ENCODE measurements at places on chromosomes 7 and 10. TPM values are rescaled to one million over a fixed set of nuclear protein-coding genes. Genes with fewer than 3 reads are reported as not detected.

ATRNL1 gene
- not detected for total RNA-seq

GRCh38 chr7:82699773-82700186, 256.2 kb upstream of the CACNA2D1 start:
- DNase-seq = peak; percentile 89

DNA sequence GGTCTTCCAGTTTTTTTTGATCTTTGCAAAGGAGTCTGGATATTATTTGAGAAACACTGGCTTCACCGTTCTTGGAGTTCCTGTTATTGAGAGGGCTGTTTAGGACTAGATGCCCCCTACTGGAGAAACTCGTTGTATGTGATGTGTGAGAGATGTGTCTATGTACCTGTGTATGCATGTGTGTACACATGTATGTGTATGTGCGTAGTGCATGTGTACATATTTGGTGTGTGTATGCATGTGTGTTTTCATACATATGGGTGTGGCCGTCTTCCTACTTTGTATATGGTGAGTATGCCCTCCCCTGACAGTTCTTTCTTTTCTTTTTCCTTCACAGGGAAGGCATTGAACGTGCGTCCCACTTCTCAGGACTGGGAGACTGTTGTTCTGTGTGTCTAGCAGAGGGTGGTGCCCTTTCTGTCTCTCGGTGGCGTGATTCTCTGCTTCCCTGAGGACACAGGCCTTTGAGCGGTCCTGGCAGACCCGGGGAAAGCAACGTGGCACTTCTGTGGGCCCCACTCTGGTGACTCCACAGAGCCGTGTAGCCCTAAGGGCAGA, 3.0 kb upstream of the CALHM3 start:
- DNase-seq = peak; percentile 20

GRCh38 chr7:108413782-108414492, 42.3 kb downstream of the NRCAM start:
- no peak for DNase-seq

DNA sequence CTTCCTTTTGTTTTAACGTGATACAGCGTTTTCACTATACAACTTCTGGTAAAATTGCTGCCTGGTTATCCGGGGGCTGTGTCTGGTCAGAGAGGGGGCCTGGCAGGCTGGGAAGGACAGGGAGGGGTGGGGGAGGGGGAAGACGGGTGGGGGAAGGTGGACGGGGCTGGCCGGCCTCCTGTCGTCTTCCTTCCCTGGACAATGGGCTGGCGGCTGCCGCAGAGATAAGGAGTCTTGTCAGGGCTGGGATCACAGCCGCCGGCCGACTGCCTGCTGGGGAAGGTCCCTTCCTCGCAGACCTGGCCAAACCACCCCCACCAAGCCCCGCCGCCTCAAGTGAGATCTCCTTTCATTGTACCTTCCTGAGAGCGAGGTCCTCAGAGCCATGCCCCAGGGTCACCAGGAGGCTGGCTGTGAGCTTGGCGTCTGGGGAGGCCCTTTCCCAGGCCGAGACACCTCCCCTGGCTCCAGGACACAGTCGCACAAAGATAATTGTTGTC, 151.2 kb upstream of the TNRC18 start:
- no peak for DNase-seq

FOXI2 gene
- not detected for total RNA-seq

SRGN gene
- total RNA-seq = 57.4 TPM

DNA sequence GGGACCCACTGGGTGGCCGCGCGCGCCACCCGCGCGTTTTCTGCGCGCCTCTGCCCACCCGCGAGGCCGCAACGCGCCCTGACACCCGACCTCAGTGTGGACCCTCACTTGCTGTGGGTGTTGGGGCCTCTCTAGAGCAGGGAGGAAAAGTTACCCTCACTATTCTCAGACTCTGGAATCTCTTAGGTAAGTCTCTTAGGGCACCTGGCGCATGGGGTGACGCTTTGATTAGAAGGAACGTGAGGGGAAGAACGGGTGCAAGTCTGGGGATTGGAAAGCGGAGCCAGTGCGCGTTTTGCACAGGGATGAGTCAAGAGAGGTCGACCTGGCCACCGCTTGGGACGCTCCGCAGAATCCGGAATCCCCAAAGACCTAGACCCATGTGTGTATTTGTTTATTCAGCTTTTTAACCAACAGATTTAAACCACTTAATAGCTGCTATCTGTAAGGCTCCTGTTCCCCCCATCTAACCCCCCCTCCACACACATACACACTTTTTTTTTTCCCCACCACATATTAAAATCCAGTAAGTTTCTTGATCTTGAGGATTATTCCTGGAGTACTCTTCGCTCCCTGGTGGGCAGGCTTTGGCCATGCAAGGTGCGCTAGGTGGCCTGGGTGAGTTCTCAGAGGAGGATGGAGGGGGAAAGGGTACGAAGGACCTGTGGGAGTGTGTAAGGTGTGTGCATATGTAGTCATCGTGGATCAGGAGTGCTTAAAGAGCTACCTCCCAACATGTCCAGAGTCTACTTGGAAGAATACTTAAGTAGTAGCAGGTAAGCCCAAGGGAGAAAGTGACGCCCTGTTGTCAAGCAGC, 169.1 kb upstream of the PPP1R3A start:
- peak; percentile 9 for DNase-seq

DNA sequence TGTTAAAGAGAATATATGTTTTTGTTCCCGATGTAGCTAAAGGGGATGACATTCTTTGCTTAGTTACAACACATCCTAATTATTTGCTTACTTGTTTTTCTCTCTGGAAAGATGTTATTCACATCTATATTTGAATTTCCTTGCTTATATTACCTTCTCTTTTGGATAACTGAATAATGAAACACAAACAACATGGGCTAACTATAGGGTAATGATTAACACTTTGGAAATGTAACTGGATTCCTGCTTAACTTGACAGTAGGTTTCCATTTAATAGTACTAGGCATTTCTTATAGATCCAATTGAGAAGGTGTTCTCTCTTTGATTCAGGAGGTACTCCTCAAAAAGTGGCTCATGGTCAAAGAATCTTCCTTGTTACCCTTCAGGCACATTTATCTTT, 141.1 kb downstream of the CCSER2 start:
- peak; percentile 44 for DNase-seq

EPO gene
- total RNA-seq = 0.30 TPM

DNA sequence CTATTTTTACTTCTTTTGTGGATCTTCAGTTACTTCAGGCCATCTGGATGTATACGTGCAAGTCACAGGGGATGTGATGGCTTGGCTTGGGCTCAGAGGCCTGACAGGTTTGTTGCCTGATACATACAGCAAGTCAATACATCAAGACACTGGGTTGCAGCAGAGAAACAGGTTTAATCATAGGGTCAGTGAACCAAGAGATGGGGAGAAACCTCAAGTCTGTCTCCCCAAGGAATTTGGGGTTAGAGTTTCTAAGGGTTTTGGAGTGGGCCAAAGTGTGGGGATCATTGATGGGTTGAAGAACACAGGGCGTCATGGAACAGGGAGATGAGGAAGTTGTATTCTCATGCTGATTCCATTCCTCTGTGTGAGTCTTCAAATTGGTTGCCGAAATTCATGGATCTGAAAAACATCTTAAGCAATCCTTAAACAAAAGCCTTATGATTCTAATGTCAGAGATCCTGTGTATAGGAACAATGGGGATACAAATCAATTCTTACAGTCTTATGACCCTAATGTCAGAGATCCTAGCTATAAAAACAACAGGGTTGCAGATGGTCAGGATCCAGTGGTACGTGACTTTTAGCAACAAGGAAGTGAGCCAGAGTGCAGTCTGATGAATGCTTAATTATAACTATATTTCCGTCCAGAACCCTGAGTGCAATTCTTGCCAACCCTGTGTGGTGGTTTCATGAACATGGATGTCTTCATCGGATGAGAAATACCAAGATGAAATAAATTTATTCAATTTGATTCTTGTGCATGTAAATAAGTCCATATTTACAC, 18.9 kb downstream of the OTUD1 start:
- DNase-seq = no peak

DNA sequence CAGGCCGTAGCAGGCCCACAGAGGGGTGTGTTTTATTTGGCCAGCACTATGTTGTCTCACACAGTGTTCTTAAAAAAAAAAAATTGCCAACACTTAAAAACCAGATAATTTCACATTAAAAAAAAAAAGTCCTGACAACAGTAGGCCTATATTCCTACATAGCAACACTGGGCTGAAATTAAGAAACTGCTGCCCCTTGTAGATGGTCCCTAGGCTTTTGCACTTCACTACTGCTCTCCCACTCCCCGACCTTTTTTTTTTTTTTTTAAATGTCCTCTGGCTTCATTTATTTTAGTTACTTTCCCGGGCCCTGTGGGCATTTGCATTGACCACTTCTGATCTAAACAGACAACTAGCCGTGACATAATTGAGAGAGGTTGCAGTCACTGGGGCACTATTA, 36.0 kb downstream of the SPAG6 start:
- no peak for DNase-seq

DNA sequence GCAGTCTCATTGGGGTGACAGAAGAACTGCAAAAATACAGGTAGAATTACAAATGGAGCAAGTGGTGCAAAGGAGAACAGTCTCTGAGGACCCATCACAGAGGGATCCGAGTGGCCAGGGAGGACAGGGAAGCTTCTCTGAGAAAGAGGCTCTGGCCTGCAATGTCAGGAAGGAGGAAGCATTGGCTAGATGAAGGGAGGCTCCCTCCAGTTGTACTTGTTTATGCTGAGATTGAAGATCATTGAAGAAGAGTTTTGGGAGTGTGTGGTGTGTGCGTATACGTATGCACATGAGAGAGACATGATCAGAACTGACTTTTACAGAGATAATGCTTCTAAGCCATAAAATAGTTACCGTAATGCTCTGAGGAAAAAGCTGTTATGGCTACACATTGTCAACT, 274.7 kb upstream of the FZD8 start:
- no peak for DNase-seq

- no peak for DNase-seq
These were observed 49.3 kb downstream of the TPK1 start for GRCh38 chr7:144786522-144786921.

GRCh38 chr10:106960812-106961211, 203.7 kb downstream of the SORCS1 start:
- no peak for DNase-seq

TLX1 gene
- total RNA-seq = not detected

GRCh38 chr7:15686295-15686956, at the start of gene MEOX2:
MEOX2 (minus strand) TSS chr7:15686683; CDS start chr7:15686402, 281 bp downstream.
- no peak for DNase-seq

DNA sequence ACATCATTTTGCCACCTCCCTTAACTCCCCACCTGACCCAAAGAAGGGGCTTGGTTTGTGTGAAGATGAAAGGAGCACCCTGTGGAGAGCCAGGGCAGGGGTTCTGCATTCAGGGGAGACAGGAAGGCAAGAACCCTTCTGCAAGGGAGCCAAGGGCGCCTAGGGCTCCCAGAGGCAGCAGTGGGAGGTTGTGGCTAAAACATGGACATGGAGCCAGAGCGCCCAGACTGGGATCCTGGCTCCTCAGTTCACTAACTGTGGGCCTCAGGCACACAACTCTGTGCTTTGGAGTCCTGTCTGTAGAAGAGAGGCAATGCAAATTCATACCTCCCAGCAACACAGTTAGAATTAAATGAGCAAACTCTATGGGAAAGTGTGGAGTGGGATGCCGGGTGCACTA, 123.1 kb upstream of the MACROH2A2 start:
- DNase-seq = no peak

DNA sequence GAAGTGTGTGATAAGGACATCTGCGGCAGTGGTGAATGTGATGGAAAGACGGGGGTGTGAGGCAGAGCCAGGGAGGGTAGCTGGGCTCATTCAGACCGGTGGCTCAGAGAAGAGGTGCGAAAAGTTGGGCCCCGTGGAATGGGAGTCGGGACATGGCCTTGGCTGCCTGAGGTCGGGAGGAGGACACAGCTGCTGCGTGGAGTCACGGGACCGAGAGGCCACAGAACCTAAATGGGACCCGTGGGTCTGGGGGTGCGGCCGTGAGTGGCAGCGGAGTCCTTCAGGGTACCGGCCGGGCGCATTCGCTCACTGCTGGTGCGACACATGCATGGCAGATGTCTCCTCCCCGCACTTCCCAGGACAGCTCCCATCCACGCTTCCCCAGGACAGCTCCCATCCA, 22.9 kb upstream of the LARP4B start:
- DNase-seq = no peak

DNA sequence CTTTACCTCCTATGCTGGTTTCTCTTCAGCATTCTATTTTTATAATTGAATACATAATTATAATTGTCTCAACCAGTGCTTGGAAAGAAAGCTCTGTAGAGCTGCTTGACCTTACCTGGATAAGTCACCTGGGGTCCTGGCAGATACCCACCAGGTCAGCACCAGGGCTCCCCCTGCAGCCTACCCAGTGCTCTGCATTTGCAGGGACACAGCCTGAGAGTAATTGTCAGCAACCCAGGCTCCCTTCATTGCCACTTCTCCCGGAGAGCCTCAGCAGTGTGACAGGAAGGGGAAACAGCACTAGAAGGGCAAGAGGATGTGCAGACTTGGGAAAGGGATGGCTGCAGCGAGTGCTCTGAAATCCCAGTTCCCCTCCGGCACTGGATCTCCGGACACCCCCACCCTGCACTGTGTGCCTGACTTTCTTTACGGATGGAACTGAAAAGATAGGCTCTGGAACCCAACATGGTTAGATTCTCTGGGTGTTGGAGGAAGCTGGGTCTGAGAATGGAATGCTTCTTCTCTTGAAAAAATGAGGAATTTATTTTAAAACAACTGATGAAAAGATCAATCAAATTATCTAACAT, 11.4 kb upstream of the PAX4 start:
- no peak for DNase-seq

DNA sequence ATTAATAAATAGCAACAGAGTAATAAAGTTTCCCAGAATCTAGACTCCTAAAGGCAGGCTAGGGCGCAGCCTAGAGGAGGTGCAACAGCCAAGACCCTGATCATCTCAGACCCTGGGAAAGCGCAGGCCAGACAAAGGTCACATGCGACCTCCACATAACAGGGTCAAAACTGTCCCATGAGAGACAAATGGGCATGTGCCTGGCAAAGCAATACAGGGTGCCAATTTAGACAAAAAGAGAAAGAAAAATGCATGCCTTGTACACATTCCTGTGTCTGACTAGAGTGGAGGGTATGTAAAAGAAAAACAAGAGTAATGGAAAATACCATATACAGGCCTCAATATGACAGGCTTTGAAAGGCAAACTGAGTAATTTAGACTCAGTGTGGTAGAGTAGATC, 22.2 kb downstream of the MPP7 start:
- no peak for DNase-seq

- DNase-seq = no peak
These were observed 146.6 kb downstream of the LCOR start for GRCh38 chr10:96978621-96979154.

HOXA4 gene
- total RNA-seq = not detected

DNA sequence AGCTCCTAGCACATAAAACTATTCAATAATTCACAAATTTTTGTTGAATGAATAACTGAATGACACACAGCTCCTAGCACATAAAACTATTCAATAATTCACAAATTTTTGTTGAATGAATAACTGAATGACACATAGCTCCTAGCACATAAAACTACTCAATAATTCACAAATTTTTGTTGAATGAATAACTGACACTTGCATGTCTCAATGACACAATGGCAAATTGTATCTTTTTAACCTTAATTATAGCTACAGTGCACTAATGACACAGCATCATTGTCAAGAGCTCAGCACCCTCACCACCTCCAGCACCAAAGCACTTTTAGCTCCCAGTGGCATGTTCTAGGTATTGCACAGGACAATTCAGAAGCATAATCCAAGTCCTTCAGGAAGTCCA, 131.6 kb downstream of the PDE1C start:
- no peak for DNase-seq

THSD7A gene
- total RNA-seq = 4.0 TPM

CPXM2 gene
- not detected for total RNA-seq

- DNase-seq = no peak
These were observed 607.2 kb upstream of the MGMT start for GRCh38 chr10:128859738-128860386.

GRCh38 chr10:126090443-126090842, 194.1 kb downstream of the FANK1 start:
- DNase-seq = no peak

ELN gene
- not detected for total RNA-seq

Measured in PC-9 (cell line).